ENCODE measurements at places on chromosomes 5 and 9.

DNA sequence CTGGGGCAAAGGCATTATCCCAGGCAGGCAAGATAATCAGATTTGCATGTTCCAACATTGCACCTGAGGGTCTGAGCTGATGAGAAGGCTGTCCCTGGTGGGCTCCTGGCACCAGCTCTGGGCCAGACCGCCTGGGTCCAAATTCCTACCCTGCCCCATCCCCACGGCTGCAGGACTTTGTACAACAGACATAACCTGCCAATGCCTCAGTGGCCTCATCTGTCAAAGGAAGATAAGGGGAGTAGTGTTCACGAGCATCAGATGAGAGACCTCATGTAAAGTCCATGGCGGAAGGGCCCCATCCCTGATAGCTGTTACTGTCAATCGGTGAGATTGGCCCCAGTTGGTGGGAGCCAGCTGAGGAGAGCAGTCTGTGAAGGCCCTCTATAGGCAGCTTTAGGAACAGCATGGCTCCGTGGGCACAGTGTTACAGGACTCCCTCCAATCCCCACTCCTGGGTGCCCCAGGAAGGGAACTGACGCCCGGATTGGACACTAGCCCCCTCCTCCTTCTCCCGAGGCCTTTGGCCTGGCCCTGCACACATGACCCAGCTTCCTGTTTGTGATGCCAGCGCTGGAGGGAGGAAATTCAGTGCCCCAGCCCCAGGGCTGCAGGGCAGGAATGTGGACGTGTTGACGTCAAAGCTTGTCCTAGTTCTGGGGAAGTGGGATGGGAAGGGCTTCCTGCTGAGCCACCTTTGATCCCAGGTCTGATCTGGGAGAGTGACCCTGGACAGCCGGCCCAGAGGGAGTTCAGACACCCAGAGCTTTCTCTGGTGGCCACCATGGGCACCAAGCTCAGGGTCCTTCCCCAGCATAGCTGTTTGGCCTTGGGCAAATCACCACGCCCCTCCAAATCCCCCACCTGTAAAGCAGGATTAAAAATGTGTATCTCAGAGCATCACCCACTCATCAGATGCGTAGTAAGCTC lies 56.2 kb downstream of the DUSP1 start:
- peak; percentile 41 for DNase-seq

DNA sequence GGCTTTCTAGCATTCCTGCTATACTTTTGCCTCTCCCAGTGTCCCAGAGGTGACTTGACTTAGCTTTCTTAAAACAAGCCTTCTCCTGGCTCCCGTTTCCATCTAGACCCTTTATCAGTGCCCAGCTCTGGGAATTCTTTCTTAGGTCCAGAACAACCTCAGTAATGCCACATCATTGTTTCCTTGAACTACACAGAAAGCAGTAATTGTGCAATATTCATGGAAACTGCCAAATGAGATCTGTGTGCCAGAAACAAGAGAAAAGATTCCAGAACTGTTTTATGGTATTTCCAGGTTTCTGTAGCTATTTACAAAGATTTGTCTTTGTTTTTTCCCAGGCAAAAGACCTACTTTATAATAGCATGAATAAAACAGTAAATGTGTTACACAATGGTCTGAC lies 391.3 kb downstream of the SLCO4C1 start:
- DNase-seq: no peak

- DNase-seq: no peak
Measured at GRCh38 chr9:134539586-134540194, 101.9 kb upstream of the COL5A1 start.

GRCh38 chr5:14216902-14217301 lies 73.8 kb downstream of the TRIO start:
- DNase-seq: no peak

GRCh38 chr5:90843443-90843842 lies 284.8 kb downstream of the ADGRV1 start:
- DNase-seq: no peak

DNA sequence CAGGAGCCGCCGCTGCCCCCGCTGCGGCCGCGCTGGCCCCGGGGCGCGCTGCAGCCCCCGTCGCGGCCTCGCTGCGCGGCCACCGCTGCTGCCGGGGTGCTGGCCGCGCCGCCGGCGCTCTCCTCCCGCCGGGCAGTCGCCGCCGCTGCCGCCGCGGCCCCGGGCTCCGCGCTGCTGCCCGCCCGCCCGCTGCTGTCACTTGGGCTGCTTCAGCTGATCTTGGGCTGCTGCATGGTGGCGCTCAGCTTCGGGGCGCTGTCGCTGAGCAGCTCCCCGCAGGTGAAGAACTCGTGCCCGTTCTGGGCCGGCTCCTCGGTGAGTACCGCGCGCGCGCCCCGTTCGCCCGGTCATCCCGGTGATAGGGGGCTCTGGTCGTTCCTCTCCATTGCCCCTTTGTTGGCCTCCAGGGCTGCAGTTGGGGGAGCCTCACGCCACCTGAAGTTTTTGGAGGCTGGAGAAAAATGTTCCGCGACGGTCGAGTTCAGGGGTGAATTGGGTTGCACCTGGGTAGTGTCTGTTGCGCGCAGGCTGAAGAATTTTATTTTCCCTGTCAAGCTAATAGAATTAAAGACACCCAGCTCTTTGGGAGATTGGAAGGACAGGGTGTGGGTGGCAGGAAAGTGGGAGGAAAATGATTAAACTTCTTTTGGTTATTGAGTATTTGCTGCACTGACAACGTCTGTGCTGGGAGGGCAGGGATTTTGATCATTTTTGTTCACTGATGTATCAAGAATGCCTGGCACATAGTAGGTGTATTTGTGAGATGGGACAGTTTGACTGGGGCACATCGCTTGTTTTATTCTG lies 596 bp downstream of the ENTREP1 start:
- DNase-seq: no peak

DNA sequence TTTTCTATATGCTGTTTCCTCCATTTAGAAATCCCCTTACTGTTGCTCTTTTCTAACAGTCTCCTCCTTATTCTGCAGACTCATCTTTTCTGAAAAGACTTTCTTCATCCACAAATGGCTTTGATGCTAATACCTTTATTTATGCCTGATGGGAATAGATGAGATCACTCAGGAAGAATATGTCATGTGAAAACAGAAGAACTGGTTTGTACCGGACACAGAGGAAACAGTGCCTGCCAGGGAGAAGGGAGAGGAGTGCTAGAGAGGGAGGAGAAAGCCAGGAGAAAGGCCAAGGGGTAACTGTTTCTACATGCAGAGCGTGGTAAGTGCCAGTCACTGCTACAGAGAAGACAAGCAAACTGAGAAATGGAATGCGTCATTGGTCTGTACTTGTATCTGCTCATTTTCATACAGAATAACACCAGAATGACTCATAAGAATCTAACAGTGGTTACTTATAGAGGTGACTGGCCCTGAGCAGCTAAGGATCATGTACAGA lies 45.9 kb upstream of the PJA2 start:
- no peak for DNase-seq

- DNase-seq: no peak
Measured at GRCh38 chr5:154757814-154758406, 2.7 kb downstream of the LARP1 start.

Measured in stimulated activated CD4-positive, alpha-beta T cell treated with anti-CD3 and anti-CD28 coated beads, Interleukin-1b, Interleukin-23, amount 100 ng/mL, for 1 hour (primary cell).